T-helper 17 cell (primary cell): ENCODE measurements at places on chromosomes 5 and 9. TPM values are rescaled to one million over a fixed set of nuclear protein-coding genes. Genes with fewer than 3 reads are reported as not detected.

Gene ARHGEF28
- total RNA-seq, result 0.05 TPM

Gene SMARCA2
- total RNA-seq, result 296 TPM

Gene TEX53
- total RNA-seq, result not detected

Gene SPATA31D4
- total RNA-seq, result not detected

Gene RMRP
- total RNA-seq, result 7,466 TPM

Gene GFI1B
- 1.1 TPM for total RNA-seq

Gene SLC30A5
- total RNA-seq, result 17.7 TPM

Gene DCANP1
- not detected for total RNA-seq

Gene MOB3B
- total RNA-seq, result 0.42 TPM

Gene FGF10
- not detected for total RNA-seq

- DNase-seq, result no peak
Observed at GRCh38 chr5:127940854-127941253, 142.7 kb upstream of the SLC12A2 start.

- no peak for DNase-seq
Observed at GRCh38 chr5:85030316-85031084, 645.8 kb upstream of the EDIL3 start.

DNA sequence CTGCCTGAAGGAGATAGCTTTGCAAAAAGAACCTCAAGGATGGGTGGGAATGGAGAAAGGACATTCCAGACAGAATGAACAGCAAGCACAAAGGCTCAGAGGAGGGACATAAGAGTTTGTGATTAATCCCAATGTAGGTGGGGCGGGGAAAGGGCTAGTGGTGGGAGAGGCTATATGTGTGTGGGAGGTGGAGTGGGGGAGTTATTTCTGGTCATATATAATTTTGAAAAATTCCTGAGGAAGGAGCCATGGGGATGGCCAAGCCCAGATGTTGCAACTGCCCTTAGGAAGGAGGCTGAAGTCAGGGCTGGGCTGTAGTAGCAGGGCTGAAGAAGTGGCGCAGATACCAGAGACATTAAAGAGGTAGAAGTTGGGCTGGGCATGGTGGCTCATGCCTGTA lies 13.4 kb upstream of the CCL27 start:
- DNase-seq, result no peak

GRCh38 chr5:179981636-179982035 lies 73.9 kb upstream of the TBC1D9B start:
- no peak for DNase-seq

- no peak for DNase-seq
Observed at GRCh38 chr5:52922384-52922783, 66.8 kb upstream of the ITGA2 start.

GRCh38 chr5:113337515-113338415 lies 97.0 kb downstream of the TSSK1B start:
- no peak for DNase-seq

DNA sequence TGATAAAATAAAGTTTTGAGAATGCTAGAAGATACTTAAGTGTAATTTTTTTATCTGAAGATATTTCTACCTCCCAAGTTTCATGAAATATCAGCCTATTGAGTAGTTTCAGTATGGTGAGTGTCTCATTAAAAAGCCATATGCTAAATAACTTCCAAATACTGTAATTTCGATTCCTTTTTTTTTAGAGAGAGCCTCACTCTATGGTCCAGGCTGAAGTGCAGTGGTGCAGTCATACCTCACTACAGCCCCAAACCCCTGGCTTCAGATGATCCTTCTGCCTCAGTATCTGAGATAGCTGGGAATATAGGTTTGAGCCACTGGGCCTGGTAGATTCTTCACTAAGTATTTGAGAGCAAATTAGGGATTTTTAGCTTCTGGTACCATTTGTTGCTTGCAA lies 24.5 kb downstream of the CDC42SE2 start:
- DNase-seq, result no peak

DNA sequence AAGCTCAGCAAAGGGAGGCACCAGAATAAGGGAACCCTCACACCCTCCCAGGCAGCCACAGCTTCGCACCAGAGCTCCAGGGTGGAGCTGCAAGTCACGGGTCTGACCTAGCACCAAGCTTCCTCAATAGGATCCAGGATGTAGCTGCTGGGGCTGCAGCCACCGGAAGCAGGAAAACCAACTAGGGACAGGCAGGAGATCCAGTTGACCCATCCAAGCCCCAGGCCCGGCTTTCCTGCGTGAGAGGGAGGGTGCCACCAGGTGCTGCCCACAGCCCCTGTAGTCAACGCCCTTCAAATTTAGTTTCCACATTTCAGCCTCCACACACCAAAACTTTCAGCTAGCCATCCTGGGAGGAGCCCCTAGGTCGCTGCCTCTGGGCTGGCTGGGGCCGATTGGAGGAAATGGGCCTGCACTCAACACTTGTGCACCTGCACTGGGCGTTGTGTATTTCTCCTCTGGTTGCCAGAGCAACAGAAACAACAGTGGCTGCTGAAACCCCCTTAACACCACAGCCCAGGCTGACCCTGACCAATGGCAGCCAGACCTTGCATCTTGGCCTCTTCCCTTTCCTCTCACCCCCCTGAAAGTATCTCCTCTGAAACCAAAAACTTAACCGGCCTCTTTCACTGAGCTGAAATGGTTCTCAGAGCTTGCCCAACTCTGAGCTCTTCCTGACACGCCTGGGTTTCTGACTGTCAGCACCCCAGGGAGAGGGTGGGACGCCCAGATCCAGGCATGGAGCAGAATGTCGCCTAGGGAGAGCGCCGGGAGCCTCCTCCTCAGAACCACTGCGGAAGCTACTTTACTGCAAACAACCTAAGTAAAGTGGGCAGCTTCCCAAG lies 226.5 kb upstream of the MAP3K1 start:
- peak; percentile 63 for DNase-seq

DNA sequence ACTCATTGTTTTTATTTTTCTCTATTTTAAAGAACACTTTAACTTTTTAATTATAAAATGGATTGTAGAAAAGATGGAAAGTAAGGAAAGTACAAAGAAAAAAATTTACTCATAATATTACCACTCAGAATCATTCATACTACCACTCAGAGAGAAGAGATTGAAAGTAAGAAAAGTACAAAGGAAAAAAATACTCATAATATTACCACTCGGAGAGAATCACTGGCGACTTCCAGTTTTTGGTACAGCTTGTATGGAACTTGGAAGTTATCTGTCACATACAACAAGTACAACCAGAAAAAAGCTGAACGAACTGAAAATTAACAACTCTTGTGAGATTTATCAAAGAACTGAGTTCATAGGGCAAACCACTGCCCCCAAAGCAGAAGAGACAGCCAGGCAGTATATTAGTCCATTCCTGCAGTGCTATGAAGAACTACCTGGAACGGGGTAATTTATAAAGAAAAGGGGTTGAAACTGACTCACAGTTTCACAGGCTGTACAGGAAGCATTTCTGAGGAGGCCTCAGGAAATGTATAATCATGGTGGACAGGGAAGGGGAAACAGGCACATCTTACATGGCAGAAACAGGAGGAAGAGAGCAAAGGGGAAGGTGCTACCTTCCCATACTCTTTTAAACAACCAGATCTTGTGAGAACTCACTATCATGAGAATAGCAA lies 183.9 kb downstream of the SMARCA2 start:
- no peak for DNase-seq

- no peak for DNase-seq
Observed at GRCh38 chr5:131794586-131794985, 2.2 kb downstream of the FNIP1 start.

DNA sequence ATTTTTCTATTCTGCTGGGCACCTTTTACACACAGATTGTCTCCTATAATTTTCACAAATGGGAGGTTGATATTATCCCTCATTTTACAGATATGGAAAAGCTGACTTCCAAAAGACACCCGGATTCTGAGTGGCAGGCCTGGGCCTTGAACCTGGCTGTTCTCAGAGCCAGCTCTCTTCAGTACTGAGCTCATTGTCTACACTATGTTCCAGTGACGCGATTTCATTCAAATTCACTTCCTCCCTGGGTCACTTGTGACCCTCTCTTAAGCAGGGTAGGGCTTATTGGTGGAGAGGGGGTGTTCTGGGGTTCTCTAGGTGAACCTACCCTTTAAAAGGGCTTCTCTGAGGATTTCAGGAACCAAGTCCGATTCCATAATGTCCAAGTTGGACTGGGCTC lies 70.2 kb downstream of the ANKRD33B start:
- no peak for DNase-seq

DNA sequence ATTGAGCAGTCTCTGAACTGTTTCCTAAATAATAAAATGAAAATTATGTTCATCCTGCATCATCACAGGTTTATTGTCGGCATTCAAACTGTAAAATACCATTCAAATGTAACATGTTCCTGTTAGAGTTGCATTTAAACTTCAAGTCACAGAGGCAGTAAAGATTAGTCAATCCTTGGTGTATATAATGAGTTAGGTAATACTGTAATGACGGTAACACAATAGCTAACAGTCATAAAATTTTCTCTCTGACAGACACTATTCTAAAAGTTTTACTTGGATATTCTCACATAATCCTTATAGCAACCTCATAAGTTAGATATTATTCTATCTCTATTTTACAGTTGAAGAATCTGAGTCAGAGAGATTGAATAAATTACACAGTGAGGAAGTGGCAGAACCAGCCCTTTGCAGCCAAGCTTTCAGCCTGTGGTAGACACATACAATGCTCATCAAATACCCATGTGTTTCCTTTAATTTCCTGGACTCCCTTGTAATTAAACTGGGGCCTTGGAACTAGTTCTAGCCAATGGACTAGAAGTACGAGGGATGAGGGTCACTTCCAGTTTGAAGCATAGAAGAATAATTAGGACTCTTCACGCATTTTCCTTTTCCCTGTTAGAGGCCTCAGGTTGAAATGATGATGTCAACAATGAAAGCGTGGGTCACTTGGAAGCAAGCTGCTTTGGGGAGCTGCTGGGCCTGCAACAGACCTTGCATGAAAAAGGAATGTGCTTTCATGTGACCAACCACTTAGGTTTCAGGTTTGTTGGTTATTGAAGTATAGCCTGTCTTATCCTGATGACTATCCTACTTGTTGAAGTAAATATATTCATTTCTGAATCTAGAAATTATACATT lies 12.3 kb upstream of the CAST start:
- no peak for DNase-seq

- no peak for DNase-seq
Observed at GRCh38 chr5:133780619-133781280, 168.4 kb upstream of the FSTL4 start.

DNA sequence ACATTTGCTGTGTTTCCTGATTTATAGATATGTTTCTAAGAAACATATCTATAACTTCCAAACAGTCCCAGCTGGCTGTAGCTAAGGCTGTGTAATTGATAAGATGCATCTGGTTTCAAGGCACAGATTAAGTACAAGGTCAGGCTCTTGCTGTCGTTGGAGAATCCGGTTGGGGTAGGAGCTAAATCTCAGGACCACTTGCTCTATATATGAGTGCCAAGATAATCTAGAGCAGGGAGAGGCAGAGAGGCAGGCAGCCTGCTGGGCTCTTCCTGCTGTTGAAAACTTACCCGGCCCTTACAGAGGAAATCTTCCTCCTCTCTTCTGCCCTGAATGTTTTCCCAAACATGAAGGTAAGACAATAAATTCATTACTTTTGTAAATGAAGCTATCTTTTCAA lies at the start of gene C7:
Gene C7, plus strand, starts transcription at position 234 of the 400 bp plus-strand sequence. Its CDS starts 114 bp downstream, at position 348.
- DNase-seq, result no peak

DNA sequence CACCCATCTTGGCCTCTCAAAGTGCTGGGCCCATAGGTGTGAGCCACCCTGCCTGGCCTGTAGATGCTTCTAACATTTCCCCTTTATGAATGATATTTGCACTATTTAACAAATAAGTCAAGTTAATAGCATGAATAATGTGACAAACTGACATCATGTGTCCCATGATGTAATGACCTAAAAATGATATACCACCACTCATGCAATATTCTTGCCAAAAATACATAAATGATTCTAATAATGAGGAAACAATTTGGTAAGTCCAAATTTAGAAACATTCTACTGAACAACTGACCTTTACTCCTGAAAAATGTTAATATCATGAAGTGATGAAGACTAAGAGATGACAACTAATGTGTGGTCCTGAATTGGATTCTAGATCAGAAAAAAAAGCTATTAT lies 33.5 kb upstream of the TRIM14 start:
- DNase-seq, result no peak

- no peak for DNase-seq
Observed at GRCh38 chr9:88742483-88742882, 207.5 kb downstream of the NXNL2 start.

DNA sequence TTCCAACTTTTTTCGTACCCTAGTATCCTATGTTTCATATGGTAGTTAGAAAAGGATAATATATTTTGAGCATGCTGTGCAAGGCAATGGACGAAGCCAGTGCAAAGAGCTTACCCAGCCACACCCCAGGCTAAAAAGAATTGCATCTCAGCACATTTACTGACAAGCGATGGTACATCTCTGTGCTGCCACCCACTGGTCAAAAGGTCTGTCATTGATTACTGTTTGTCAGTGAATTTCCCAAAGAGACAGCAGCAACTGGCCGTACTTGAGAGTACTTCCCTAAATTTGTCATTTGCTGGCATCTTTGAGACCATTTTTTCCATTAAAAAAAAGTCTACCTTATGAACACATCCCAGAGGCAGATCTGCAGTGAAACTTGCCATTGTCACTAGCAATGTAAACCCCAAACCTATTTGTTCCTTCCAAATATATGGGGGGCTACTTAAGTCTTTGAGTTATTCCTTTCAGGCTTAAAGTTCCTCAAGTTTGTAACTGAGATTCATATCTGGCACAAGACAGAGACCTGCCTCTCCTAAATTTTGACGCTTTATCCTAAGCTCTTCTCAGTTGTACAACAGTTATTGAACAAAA lies 184.3 kb downstream of the CTNND2 start:
- no peak for DNase-seq

DNA sequence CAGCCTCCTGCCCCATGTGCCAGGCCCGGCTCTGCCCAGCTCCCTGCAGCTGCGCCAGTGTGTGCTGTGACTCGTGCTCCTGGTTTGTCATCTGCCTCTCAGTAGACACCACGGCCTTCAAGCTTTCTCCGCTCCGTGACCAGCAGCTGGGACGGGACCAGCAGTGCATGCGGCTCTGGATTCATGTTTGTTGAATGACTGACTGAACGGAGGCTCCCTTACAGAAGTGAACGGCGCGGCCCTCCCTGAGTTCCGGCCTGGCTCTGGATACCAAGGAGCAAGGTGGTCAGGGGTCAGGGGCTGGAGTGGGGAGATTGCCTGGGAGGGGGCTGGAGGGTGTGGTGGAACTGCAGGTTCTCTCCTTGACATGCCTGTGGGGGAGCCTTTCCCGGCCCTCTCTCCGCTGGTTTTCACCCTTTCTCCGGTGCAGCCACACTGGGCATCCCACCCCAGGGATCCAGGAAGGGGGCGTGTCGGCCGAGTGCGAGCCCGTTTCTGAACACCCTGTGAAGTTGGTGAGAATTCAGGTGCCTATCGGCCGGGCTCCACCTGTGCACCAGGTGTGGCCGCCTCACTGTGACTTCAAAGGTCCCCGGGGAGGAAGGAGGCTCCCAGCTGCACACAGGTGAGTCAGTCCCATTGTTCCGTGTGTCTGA lies 11.1 kb upstream of the CEP72 start:
- DNase-seq, result no peak
